ENCODE measurements at places on chromosomes 7 and 10. TPM values are rescaled to one million over a fixed set of nuclear protein-coding genes. Genes with fewer than 3 reads are reported as not detected.

Gene C7orf57
- under 0.01 TPM for total RNA-seq

Gene IL6
- 37.4 TPM for total RNA-seq

Gene PPP1R17
- total RNA-seq = not detected

GRCh38 chr7:134992626-134993179 is 6.4 kb downstream of the AGBL3 start:
- DNase-seq = no peak

- DNase-seq = peak; percentile 53
Observed at GRCh38 chr7:107711301-107711700, 32.6 kb upstream of the CBLL1 start.

- no peak for DNase-seq
Observed at GRCh38 chr7:75604408-75604807, 112.3 kb downstream of the SPDYE5 start.
